ENCODE measurements at places on chromosomes 6 and 20. TPM values are rescaled to one million over a fixed set of nuclear protein-coding genes. Genes with fewer than 3 reads are reported as not detected.

GRCh38 chr6:166736634-166737033 lies 109.6 kb upstream of the RPS6KA2 start:
- no peaks in the 10 kb centered on the region for H3K27me3 ChIP-seq
- no peak for DNase-seq
- H3K4me3 ChIP-seq, result no peak overlapping the region
- no peaks in the 10 kb centered on the region for H3K36me3 ChIP-seq
- H3K27ac ChIP-seq, result no peak overlapping the region
- H3K4me1 ChIP-seq, result no peaks in the 10 kb centered on the region

DNA sequence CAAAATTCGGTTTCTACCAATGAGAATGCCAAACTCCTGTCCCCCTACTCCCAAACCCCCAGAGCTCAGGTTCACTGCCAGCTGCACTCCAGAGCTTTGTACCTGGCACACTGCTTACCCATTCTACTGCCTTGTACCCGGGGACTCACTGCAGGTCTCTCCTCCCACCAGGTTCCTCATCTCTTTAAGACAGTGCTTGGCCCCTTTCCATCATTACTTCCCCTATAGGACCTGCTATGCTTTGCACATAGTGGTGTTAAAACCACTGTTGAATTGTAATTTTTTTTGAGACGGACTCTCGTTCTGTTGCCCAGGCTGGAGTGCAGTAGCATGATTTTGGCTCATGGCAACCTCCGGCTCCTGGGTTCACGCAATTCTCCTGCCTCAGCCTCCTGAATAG lies 25.9 kb downstream of the LYRM4 start:
- no peak for DNase-seq
- no peaks in the 10 kb centered on the region for H3K27me3 ChIP-seq
- no peaks in the 10 kb centered on the region for H3K4me1 ChIP-seq
- no peaks in the 10 kb centered on the region for H3K36me3 ChIP-seq

DNA sequence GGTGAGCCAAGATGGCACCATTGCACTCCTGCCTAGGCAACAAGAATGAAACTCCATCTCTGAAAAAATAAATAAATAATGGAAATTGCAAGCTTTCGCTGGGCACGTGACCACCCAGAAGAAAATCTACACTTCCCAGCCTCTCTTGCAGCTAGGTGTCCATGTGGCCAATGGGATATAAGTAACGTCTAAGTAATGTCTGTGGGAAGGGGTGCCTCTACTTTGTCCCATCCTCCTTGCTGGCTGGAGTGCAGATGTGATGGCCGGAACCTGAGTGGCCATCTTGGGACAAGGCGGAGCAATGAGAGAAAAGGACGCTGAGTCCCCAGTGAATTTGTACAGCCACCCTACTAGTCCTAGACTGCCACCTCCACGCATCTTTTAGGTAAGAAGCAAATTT lies 99.8 kb upstream of the PTPN1 start:
- H3K27ac ChIP-seq, result no peak overlapping the region
- H3K27me3 ChIP-seq, result no peaks in the 10 kb centered on the region
- no peak for DNase-seq

GRCh38 chr6:26571592-26572296 lies 25.0 kb upstream of the ABT1 start:
- no peaks in the 10 kb centered on the region for H3K36me3 ChIP-seq
- peak overlapping the region; percentile 27 for H3K27ac ChIP-seq
- no peak for DNase-seq
- no peaks in the 10 kb centered on the region for H3K27me3 ChIP-seq
- H3K4me1 ChIP-seq, result no peaks in the 10 kb centered on the region
- peak overlapping the region; percentile 46 for H3K4me3 ChIP-seq

- no peak overlapping the region for H3K4me3 ChIP-seq
- no peaks in the 10 kb centered on the region for H3K27me3 ChIP-seq
- H3K4me1 ChIP-seq, result no peaks in the 10 kb centered on the region
- no peak overlapping the region for H3K27ac ChIP-seq
- no peaks in the 10 kb centered on the region for H3K36me3 ChIP-seq
Observed at GRCh38 chr20:16215041-16215440, 358.2 kb downstream of the KIF16B start.

DNA sequence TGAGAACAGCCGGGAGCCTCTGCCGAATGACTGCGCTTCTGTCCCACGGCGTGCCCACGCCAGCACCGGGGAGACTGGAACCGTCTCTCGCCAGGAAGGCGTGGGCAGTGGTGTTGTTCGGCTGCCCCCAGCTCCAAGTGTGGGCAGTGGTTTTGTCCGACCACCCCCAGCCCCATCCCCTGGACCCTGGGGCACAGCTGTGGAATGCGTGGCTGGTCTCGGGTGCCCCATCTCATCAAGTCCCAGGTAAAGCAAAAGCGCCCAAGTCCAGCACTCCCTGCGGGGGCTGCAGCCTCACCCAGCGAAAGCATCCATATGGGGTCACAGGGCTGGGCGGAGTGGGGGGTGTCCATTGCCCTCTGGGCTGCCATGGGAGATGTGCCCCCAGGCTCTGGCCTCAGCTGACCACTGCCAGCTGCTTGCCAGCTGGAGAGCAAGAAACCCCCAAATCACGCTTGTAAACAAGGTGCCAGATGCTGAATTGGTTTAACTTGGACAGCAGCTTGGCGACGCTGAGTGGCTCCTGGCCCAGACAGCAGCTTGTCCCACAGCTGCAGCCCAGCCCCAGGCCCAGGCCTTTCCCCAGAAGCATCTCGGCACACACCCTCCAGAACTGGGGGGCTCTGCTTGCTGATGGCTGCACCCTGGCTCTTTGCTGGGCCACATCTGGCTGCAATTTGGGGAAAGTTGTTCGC lies 4.5 kb downstream of the CABLES2 start:
- H3K4me3 ChIP-seq, result no peak overlapping the region
- DNase-seq, result no peak
- H3K4me1 ChIP-seq, result peaks cover 10% of the 10 kb centered on the region

DNA sequence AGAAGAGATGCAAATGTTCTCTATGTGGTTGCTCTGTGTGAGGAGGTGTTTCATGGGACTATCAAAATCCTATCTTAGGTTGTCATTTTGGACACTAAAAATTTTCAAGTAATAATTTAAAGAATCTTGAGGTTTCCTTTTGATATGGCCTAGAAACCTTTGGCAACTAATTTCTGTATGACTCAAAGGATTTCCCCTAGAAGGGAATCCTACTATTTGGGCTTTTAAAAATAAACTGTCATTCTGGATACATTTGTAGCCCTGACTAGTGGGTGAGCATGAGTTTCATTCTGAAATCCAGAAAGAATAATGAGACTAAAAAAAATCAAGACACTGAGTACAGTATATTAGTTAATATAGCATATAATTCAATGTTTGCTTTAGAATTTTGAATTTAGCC lies 25.5 kb upstream of the RAB23 start:
- no peak overlapping the region for H3K4me3 ChIP-seq
- no peaks in the 10 kb centered on the region for H3K27me3 ChIP-seq
- no peak overlapping the region for H3K27ac ChIP-seq
- H3K36me3 ChIP-seq, result no peaks in the 10 kb centered on the region

DNA sequence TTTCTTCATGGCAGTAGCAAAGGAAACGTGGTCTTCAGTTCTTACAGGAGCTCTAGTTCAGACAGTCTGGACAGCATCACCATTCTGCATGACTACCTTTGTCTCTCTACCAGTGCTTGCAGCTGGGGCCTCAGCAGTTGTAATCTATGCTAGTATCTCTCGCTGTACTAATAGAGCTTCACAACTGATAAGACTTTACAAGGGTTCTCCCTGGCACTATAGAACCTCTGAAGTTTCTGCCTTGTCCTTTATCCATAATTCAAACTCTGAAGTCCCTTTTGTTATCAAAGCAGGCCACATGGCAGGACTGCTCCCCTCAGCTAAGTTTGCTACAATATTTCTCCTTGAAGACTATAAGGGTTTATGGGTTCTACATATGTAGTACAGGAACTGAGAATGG lies 842.1 kb upstream of the ADGRB3 start:
- H3K4me3 ChIP-seq, result no peak overlapping the region
- H3K4me1 ChIP-seq, result no peaks in the 10 kb centered on the region
- no peaks in the 10 kb centered on the region for H3K27me3 ChIP-seq
- H3K36me3 ChIP-seq, result no peaks in the 10 kb centered on the region

- no peaks in the 10 kb centered on the region for H3K36me3 ChIP-seq
- H3K4me1 ChIP-seq, result no peaks in the 10 kb centered on the region
- DNase-seq, result peak; percentile 61
- H3K27ac ChIP-seq, result no peak overlapping the region
- no peaks in the 10 kb centered on the region for H3K27me3 ChIP-seq
- no peak overlapping the region for H3K4me3 ChIP-seq
Observed at GRCh38 chr20:3282271-3283221, 43.6 kb upstream of the SLC4A11 start.

DNA sequence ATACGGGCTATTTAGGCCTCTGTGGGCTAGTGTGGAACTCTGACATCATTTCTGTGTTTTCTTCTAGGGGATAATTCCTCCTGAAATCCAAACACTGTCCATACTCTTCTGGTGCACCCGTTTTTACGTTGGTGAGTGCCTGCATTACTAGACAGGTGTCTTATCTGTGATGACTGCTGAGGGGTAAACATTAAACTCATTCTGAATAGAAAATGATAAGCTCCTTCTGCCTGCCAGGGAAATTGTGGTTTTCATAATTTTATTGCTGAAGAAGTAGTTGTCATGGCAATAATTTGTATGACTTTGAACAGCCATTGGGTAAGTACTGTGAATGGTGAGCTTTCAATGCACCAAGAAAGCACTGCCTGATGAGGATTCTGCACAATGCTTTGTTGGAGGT lies 705.6 kb downstream of the UTRN start:
- no peak overlapping the region for H3K27ac ChIP-seq
- no peaks in the 10 kb centered on the region for H3K27me3 ChIP-seq
- no peaks in the 10 kb centered on the region for H3K36me3 ChIP-seq
- H3K4me1 ChIP-seq, result no peaks in the 10 kb centered on the region
- DNase-seq, result no peak
- no peak overlapping the region for H3K4me3 ChIP-seq

DNA sequence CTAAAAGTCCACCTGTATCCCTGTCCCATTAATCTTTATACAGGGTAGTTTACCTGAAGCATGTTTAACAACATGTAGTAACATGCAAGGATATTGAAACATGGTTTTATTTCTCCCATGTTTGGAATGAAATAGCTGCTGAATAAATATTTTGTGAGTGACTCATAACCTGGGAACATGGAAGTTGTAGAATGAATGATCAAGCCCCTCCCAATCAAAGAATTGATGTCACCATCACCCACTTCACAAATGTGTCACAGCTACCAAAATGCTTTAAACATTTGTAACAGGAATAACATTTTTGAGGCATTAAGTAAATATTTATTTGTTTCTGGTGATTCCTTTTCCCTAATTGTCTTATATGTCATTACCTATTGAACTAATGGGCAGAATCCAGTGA lies 58.9 kb upstream of the TNFAIP3 start:
- no peaks in the 10 kb centered on the region for H3K27me3 ChIP-seq
- no peak overlapping the region for H3K4me3 ChIP-seq
- H3K27ac ChIP-seq, result no peak overlapping the region

DNA sequence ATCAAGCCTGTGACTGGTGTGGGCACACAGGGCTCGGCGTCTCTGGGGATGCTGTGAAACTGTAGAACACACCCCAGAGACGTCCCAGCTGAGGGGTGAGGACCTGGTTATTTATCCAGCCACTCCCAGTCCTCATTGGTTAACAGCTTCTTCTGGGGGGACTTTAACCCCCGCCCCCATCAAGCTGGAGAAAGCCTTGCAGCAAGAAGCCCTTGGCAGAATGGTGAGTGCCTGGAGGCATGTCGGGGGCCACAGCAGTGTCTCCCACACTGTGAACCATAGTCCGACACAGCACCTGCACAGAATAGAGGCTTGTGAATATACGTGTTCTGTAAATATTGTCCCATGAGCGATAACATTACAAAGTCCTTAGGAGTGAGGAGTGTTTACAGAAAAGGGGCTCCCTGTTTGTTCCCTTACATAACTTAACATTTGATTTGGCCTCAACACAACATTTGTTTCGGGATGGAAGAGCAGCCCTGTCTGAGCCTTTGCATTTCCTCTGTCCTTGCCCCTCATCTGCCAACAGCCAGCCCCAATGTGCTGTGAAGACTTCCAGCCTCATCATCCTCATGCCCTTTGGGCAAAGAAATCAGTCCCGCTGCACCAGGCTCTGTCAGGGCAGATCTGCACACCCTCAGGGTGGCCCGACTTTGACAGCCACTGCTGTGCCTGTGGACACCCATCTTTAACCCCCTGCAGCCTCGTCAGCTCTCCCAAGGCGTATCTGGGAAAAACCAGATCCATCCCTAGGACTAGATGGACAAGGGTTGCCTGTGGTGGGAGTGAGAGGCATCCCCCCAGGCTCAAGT lies 2.2 kb upstream of the RRBP1 start:
- peaks cover 5% of the 10 kb centered on the region for H3K4me1 ChIP-seq
- no peak overlapping the region for H3K27ac ChIP-seq
- H3K36me3 ChIP-seq, result no peaks in the 10 kb centered on the region

DNA sequence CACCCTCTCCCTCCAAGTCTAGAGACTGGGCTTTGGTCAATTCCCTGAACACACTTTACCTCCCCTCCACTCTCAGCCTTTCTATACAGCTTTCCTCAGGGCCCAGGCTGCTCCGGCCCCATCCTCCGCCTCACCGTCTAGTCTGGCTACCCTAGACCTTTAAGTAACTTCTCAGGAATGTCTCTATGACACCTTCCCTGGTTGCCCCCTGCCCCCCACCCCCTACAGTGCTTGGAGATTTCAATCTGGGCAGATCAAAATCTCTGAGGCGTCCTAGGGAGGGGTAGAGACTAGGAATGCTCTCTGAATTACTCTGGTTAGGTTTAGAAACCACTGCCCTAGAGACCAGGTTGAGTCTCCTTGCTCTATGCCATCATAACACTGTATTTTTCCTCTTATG lies 6.1 kb downstream of the UBE2J1 start:
- H3K27me3 ChIP-seq, result no peaks in the 10 kb centered on the region
- no peaks in the 10 kb centered on the region for H3K4me1 ChIP-seq
- H3K4me3 ChIP-seq, result no peak overlapping the region
- no peak overlapping the region for H3K27ac ChIP-seq

The SCGN gene
- total RNA-seq, result 0.80 TPM

Data from breast epithelium (tissue), 4 donors.